Camera-type eye (tissue), 1 donor: ENCODE measurements at places on chromosomes 13 and 19. TPM values are rescaled to one million over a fixed set of nuclear protein-coding genes. Genes with fewer than 3 reads are reported as not detected.

Gene PSG6
- total RNA-seq, result not detected

Gene STARD13
- 30.0 TPM for total RNA-seq

Gene KANK3
- 10.6 TPM for total RNA-seq

Gene TNFAIP8L1
- 5.5 TPM for total RNA-seq

Gene CEACAM1
- total RNA-seq, result 2.6 TPM

Gene SLC1A6
- 12.4 TPM for total RNA-seq

Gene RUBCNL
- 7.3 TPM for total RNA-seq

Gene CLDND2
- total RNA-seq, result not detected

Gene IL17D
- total RNA-seq, result 12.7 TPM

Gene FGF9
- total RNA-seq, result 19.5 TPM

Gene SHISA2
- total RNA-seq, result 41.9 TPM

Gene C19orf73
- 2.0 TPM for total RNA-seq

Gene TUBA3C
- not detected for total RNA-seq

Gene ZNF737
- total RNA-seq, result 73.2 TPM

Gene CD177
- 4.5 TPM for total RNA-seq

Gene RGS9BP
- 7.4 TPM for total RNA-seq

Gene COMP
- 0.60 TPM for total RNA-seq

Gene REEP6
- total RNA-seq, result 20.6 TPM

Gene LILRB2
- total RNA-seq, result 1.2 TPM

Gene ZIK1
- total RNA-seq, result 28.7 TPM

Gene TYROBP
- 10.4 TPM for total RNA-seq

Gene OR7C1
- under 0.01 TPM for total RNA-seq

Gene IZUMO2
- not detected for total RNA-seq

Gene ZNF30
- total RNA-seq, result 16.2 TPM

Gene ZNF296
- total RNA-seq, result 0.71 TPM

Gene CCDC122
- 3.0 TPM for total RNA-seq

Gene CCDC70
- total RNA-seq, result not detected

Gene ZNF790
- total RNA-seq, result 20.8 TPM

Gene CD79A
- 0.99 TPM for total RNA-seq

Gene C1QTNF9
- total RNA-seq, result 0.38 TPM

Gene PSPC1
- 154 TPM for total RNA-seq

Gene FAM216B
- 0.55 TPM for total RNA-seq

Gene ZNF44
- total RNA-seq, result 28.1 TPM

Gene ASPDH
- total RNA-seq, result not detected

Gene KL
- 8.9 TPM for total RNA-seq

Gene SLC25A41
- total RNA-seq, result not detected
